Umbilical cord (tissue), 2 donors: ENCODE measurements at places on chromosomes 1 and 21.

DNA sequence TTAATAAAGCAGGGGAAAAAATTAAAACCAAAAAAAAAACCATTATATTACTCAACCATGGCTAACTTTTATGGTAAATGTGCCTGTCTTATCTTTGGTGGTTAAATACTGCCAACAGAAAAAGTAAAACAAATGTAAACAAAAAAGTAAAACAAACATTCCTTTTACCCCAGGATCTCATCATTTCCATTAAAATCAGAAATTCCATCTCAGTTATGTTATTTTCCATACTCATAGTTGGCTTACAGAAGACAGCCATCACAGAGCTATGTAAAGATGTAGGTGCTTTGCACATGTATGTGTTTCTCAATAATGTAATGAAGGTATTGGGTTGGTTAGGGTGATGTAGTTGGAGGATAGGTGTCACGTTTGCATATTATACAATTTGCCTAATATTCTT, 185.0 kb downstream of the KCNK2 start:
- no peak for DNase-seq

DNA sequence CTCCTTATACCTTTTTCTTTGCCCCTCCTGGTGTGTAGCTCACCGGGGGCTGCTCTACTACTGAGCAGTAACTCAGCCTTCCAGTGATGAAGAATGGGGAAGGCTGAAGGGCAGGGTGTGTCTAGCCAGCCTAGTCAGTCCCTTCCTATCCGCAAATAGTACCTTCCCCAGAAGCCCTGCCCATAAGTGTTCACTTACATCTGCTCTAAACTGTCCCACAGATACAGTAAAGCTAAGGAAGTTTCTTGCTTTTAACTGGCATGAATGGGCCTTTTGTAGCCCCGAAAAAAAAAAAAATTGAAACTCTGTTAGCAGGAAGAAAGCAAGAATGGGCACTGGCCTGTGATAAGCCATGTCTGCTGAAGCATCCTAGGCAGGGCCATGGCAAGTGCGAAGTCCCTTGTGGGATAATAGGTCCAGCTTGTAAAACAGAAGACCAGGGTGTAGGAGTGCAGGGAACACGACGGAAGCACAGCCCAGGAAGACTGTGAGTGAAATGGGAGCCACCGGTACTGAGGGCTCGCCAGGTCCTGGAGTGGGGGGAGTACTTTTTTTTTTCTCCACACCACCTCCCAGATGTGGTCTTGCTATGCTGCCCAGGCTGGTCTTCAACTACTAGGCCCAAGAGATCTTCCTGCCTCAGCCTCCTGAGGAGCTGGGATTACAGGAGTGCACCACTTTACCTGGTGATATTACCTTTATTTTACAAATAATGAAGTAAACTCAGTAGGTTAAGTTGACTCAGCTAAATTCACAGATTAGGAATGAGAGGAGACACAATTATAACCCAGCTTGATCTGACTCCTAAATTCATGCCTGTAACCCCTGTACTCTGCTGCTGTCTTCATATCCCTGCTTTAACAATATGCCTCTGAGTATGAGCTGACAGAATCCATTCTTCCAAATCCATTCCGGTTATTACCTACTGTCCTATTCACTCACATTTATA, 347.5 kb downstream of the SMYD3 start:
- DNase-seq, result no peak

DNA sequence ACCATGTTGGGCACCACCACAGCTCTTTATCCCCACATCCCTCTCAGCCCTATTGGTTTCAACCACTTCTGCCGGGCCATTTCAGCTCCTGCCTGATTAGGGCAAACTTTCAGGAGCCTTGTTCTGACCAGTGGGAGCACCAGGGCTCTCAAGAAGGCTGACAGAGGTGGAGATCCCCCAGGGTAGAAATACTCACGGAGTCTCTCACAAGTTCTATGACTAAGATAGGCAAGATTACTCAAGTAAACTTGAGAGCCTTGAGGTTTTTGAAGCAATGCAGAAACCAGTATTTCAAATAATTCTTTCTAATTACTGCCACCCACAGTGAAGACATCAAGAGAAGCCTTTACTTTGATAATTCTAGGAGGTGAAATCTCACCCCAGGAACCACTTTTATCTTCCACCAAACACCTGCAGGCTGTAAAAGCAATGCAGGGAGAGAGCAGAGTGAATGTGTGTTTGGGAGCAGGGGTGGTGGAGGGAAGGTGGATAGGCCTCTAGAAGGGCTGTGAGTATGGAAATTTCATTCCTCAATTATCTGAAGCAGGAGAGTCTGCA, 6.6 kb upstream of the PTCH2 start:
- no peak for DNase-seq

- DNase-seq, result peak; percentile 69
These were observed 9.4 kb downstream of the LAMB3 start for GRCh38 chr1:209642816-209643215.

GRCh38 chr1:22895357-22895756, 77.3 kb downstream of the LACTBL1 start:
- no peak for DNase-seq
